Lung microvascular endothelial cell (primary cell): ENCODE measurements at places on chromosomes 16 and 17. TPM values are rescaled to one million over a fixed set of nuclear protein-coding genes. Genes with fewer than 3 reads are reported as not detected.

Gene TP53TG3B
- total RNA-seq: not detected in 2 replicates

Gene RPS6KB1
- 17.7 and 24.2 TPM in 2 replicates for total RNA-seq

Gene SPATA32
- not detected in 2 replicates for total RNA-seq

Gene ATP2C2
- total RNA-seq: under 0.01 TPM in 1 of 2 replicates, not detected in the other

Gene KCTD11
- total RNA-seq: 2.4 and 3.8 TPM in 2 replicates

Gene CDH3
- not detected in 2 replicates for total RNA-seq

Gene PLXDC1
- total RNA-seq: not detected in 2 replicates

Gene TMC5
- not detected in 2 replicates for total RNA-seq

Gene SLC12A3
- not detected in 2 replicates for total RNA-seq

Gene CCL23
- total RNA-seq: 0.65 and 0.99 TPM in 2 replicates

Gene ADORA2B
- total RNA-seq: 5.4 and 6.8 TPM in 2 replicates

Gene KRT28
- not detected in 2 replicates for total RNA-seq
